Testis (tissue), 5 donors: ENCODE measurements at places on chromosomes 12 and 14. TPM values are rescaled to one million over a fixed set of nuclear protein-coding genes. Genes with fewer than 3 reads are reported as not detected.

Gene TGFB3
- 15.2 TPM for total RNA-seq

Gene RHOJ
- total RNA-seq = 8.3 TPM

Gene EIF2S3B
- 2.1 TPM for total RNA-seq

Gene FAIM2
- total RNA-seq = 14.6 TPM

Gene LGMN
- 102 TPM for total RNA-seq

Gene SERPINA6
- not detected for total RNA-seq

Gene CCDC196
- 15.7 TPM for total RNA-seq

Gene RASSF9
- 0.63 TPM for total RNA-seq

Gene NEDD8
- total RNA-seq = 110 TPM

Gene NOXRED1
- 5.2 TPM for total RNA-seq

Gene IL26
- not detected for total RNA-seq

Gene POTEG
- 88.6 TPM for total RNA-seq

Gene ASIC1
- total RNA-seq = 1.9 TPM

Gene LTBR
- total RNA-seq = 81.3 TPM

Gene OAS1
- total RNA-seq = 13.8 TPM
